ENCODE measurements at places on chromosomes 11 and 22.

DNA sequence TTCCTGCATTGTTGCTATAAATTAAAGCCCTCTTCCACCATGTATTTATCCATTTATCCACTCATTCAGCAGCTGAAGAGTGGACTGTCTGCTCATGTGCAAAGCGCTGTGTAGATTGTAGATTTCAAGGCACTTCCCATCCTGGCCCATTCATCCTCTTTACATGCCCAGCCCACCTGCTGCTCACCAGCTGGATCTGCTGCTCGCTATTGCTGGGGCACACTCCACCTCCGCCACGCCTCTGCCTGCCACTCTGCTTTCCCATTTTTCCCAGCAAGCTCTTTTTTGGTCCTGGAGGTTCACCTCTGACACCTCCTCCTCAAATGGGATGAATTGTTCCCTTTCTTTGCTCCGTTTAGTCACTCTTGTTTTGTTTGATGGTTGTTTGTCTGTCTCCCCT is 48.3 kb downstream of the CEP164 start:
- no peak for DNase-seq

DNA sequence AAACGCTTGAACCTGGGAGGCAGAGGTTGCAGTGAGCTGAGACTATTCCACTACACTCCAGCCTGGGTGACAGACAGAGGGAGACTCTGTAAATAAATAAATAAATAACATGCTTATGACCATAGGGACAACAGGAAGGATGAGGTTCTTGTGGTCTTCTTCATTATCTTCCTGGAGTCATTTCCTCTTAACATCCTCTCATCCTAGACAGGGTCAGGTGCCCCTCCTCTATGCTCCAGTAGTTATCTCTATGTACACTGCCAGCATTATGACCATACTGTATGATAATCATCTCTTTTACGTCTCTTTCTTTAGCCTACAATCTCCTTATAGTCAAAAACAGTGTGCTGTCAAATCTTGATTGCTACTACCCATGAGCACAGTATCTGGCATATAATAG is 17.7 kb downstream of the RAB30 start:
- no peak for DNase-seq

DNA sequence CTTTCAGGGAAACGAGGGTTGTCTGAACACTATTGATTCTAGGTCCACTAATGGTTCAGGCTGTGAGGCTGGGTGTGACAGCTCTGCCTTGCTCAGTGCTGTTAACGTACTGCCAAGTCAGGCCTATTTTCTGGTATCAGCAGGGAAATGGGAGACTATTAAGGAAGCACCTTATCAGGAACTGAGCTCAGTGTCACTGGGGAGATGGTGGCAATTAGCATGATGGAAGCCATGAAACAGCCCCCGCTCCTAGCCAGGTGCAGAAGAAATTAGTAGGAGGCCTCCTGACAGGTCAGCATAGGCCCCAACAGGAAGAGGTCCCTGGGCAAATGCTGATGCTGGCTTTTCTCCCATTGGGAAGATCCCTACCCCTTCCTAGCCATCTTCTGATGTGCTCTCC is 42.6 kb upstream of the LMO2 start:
- no peak for DNase-seq

DNA sequence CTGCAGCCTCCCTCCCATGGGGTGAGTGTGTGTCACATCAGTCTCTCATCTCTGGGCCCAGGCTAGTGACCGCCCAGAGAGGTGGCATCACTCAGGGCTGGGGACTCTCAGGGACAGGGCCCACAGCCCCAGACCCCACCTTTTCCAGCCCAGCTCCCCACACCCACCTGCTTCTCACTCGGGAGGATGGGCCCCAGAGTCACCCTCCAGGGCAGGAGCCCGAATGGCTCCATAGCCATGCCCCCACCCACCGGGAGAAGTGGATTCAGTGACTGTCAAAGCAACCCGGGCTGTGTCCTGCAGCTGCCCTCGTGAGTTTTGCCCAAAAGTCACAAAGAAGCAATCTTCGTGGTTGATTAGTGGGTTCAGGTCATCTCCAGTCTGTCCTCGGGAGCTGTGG is 26.0 kb downstream of the PARVG start:
- DNase-seq: no peak

DNA sequence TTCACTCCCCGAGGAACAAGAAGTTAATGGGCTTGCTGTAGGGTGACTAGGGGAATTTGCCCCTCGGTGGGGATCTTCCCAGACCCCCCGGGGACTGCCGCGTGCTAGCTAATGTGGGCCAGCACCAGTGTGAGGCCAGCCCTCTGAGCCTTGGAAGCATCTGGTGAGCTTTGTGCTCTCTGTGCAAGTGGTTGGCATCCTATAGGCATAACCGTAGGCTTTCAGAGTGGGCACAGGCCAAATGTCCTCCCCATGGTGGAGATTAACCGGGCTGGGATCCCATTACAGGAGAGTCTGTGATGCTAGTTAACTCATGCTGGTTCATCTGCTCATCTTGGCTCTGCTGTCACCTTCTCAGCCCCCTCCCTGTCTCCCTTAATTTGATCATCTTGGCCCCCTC is 125.7 kb downstream of the TRIM29 start:
- DNase-seq: no peak

DNA sequence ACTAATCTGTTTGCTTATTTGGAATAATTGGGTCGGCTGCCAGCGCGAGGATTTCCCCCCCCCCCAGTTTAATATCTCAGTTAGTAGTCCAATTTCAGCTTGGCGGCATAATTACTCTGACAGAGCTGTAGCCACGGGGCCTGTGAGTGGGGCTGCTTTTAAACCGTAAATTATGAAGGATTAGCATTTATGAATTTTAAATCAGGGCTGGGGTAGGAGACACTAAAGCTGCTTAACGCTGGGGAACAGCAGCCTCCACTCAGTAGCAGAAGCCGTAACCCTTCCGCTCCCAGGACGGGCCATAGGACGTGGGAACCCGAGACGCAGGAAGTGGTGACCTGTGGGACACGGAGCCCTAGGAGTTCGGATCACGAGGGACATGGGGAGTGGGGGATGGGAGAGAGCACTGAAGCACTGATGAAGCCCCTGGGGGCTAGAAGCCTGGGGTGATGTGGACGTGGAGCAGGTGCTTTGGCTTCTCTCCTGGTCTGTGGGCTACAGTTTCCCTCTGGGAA is 66.2 kb upstream of the LMO1 start:
- no peak for DNase-seq

DNA sequence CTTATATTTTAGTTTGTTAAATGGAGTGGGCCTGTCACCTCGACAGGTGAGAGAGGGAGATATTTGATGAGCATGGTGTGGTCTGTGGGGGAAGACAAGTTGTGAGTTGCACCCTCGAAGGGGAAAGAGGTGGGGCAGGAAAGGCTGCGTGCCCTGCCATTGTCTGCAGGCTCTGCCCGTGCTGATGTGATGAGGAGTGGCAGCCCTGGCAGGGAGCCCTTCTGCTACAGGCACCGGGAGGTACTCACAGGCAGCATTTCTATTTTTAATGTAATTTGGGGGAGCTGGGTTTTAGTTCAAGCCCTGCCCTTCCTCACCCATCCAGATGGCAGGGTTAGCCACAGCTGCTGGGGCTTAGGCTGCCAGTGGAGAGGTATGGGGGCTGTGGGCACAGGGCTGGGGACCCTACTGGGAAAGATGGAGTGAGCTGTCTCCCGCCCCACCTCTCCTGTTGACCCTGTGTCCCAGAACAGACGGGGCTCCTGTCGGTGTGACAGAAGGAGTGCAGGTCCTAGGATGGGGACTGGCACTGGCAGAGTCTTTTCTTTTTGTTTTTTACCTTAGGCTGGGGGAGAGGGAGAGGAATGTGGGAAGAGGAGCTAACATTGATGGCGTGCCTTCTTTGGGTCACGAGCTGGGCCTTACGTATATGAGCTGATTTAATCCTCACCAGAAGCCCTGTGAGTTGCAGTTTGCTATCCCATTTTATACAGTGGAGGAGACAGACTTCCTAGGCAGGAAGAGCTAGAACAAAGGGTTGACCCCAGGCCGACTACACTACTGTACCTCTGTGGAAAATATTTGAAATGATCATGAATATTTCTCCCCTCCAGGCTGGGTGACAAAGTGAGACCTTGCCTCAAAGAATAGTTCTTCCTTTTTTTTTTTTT is 51.6 kb downstream of the CEP164 start:
- DNase-seq: no peak

DNA sequence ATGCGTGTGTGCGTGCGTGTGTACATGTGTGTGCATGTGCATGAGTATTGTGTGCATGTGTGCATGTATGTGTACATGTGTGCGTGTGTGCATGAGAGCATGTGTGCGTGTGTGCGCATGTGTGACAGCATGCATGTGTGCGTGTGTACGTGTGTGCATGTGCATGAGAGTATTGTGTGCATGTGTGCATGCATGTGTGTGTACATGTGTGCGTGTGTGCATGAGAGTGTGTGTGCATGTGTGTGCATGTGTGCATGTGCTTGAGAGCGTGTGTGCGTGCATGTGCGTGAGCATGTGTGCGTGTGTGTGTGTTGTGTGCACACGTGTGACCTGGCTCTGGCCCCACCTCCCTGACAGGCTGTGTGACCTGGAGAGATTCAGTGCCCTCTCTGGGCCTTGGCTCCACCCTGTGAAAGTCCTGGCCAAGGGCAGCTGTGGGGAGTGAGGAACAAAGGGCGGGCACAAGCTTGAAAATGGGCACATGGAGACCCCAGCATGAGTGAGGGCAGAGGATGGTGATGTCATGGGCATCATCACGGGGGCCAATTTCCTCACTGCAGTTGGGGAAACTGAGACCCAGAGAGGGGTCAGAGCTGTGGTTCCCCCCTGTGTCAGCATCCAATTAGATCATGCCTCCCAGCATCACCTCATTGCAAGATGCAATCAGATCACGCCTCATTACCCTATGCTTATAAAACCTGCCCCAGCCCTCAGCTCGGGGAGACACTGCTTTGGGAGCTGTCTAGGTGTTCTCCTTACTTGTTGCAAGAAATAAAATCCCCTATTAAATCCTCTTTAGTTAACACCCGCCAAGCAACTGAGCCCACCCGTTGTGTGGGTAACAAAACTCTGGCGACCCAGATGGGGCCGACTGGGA is 658 bp downstream of the ACY3 start:
- no peak for DNase-seq

DNA sequence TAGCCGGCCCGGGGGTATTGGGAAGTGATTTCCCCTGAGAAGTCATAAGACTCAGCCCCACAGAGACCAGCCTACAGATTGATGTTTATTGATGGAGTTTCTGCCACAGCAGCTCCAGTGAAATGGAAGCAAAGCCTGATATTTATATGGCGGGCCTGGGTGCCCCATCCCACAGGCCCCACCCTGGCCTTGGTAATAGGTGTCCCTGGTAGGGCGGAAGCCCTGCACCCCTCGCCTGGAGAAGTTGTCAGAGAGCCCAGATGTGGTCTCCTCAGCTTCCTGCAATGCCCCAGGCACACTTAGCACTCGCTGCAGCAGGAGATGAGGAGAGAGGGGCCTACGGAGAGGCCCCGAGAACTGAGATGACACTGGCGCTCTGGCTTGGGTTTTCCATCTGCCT is 107.4 kb downstream of the MORC2 start:
- DNase-seq: no peak

DNA sequence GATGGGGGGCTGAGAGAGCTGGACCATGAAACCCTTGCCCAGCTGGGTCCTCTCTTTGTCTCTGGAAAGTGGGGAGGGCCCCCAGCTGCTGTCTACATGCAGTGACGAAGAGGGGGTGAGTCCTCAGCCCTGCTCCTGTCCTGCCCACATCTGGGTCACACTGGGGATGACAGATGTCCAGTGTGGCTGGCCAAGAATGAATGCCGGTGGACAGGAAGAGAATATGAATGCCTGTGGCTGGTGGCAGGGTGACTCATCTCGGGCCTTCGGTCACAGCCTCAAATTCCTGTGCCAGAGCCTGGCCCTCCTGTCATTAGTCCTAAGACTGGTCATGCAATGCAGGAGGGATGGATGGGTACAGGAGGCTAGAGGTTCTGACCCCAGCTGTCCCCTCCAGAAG is 2.2 kb upstream of the PNPLA3 start:
- no peak for DNase-seq

DNA sequence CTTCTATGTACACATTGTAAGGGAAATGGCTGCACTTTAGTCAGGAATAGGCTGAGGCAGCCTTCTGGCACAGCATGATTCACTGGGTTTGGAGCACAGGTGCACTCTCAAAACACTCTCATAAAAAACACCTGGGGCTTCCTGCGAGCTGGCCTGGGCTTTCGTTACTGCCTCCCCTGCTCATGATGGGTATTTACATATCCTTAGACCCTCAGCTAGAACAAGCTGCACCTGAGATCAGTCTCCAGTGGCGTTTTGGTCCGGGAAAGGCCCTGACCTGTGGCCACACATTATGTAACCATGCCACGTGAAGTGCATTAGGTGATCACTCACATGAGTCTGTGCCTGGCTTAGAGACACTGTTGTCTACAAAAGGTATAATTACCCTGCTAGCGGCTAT is 321.7 kb downstream of the TMEM135 start:
- DNase-seq: no peak

- DNase-seq: no peak
These were observed 67.1 kb upstream of the LDLRAD3 start for GRCh38 chr11:35876786-35877185.

GRCh38 chr22:26995235-26995634 is 337.8 kb downstream of the MIAT start:
- DNase-seq: no peak

DNA sequence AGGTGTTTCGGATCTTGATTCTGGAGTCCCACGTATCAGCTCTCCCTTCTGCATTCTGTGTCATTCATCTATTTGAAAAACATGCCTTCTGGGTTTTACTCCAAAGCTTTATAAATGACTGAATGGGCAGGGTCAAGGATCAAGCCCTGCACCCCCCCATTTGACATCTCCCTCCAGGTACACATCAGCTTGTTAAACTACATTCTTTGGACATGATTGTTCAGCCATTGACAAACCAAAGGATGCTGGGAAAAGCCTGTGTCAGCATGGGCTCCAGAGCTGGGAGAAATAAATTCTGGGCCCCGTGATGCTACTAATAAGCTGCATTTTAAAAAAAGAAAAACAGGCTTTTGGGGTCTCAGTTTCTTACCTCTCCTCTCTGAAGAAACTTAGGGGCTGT is 103.7 kb downstream of the DSCAML1 start:
- DNase-seq: no peak

GRCh38 chr11:43779306-43779705 is 98.8 kb downstream of the HSD17B12 start:
- DNase-seq: no peak

DNA sequence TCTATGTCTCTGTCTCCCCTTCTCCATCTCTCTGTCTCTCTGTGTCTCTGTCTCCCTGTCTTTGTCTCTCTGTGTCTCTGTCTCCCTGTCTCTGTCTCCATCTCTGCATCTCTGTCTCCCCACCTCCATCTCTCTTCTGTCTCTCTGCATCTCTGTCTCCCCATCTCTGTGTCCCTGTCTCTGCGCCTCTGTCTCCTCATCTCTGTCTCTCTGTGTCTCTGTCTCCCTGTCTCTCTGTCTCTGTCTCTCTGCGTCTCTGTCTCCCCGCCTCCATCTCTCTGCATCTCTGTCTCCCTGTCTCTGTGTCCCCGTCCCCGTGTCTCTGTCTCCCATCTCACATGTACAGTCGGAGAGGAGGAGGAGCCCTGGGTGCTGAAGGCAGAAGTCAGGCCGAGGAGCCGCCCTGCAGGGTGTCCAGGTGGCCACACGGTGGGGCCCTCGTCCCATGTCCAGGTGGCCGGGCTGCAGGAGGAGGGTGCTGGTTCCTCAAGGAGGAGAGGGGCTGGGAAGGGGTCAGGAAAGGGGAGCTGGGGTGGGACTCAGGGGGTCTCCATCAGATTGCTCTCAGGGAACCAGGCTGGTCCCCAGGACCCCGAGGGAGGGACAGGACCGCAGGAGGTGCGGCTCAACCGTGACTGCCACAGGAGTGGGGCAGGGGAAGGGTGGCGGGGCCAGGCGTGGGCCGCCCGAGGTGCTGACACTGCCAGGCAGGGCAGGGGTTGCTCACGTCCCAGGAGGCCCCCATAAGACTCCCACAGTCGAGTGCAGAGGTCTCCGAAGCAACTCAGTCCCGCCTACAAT is 25.6 kb upstream of the TH start:
- peak; percentile 56 for DNase-seq

- DNase-seq: no peak
These were observed 1318.8 kb downstream of the TBC1D22A start for GRCh38 chr22:48081281-48081680.

Data from stimulated activated CD4-positive, alpha-beta T cell treated with anti-CD3 and anti-CD28 coated beads, Interleukin-2, amount 100 ng/mL, for 4 hours (primary cell).